ENCODE measurements at places on chromosomes 7 and 10. TPM values are rescaled to one million over a fixed set of nuclear protein-coding genes. Genes with fewer than 3 reads are reported as not detected.

GPER1 gene
- total RNA-seq, result 2.8 TPM

ZNF783 gene
- 27.9 TPM for total RNA-seq

TLL2 gene
- 0.38 TPM for total RNA-seq

RGR gene
- total RNA-seq, result not detected

TMEM60 gene
- 11.3 TPM for total RNA-seq

HIPK2 gene
- total RNA-seq, result 60.2 TPM

NAT16 gene
- 1.0 TPM for total RNA-seq

TMEM270 gene
- total RNA-seq, result not detected

DGKI gene
- total RNA-seq, result 0.40 TPM

FAM13C gene
- 8.6 TPM for total RNA-seq

CDCA7L gene
- 6.8 TPM for total RNA-seq

UTF1 gene
- not detected for total RNA-seq

LANCL2 gene
- total RNA-seq, result 24.5 TPM

METTL27 gene
- total RNA-seq, result 2.1 TPM

LBX1 gene
- not detected for total RNA-seq

LRMDA gene
- total RNA-seq, result 2.4 TPM

STARD3NL gene
- 18.9 TPM for total RNA-seq

SDK1 gene
- 12.7 TPM for total RNA-seq

HOXA7 gene
- total RNA-seq, result 3.3 TPM

WDFY4 gene
- total RNA-seq, result 1.5 TPM

TWIST1 gene
- not detected for total RNA-seq

ADAMTS14 gene
- total RNA-seq, result 10.7 TPM

MYL10 gene
- not detected for total RNA-seq

DENND10 gene
- total RNA-seq, result 42.6 TPM

GPRIN2 gene
- total RNA-seq, result 79.9 TPM

ZNF488 gene
- 4.1 TPM for total RNA-seq

AVPI1 gene
- 15.7 TPM for total RNA-seq

ASZ1 gene
- total RNA-seq, result not detected

NRCAM gene
- total RNA-seq, result 4.1 TPM

FAM241B gene
- total RNA-seq, result not detected

ATG9B gene
- total RNA-seq, result 0.27 TPM

ANKRD22 gene
- 1.5 TPM for total RNA-seq

CNNM1 gene
- 0.70 TPM for total RNA-seq

BHLHA15 gene
- 1.6 TPM for total RNA-seq

UCN3 gene
- 2.0 TPM for total RNA-seq

C10orf67 gene
- not detected for total RNA-seq

NKX1-2 gene
- not detected for total RNA-seq

KAZALD1 gene
- total RNA-seq, result 25.9 TPM

MOGAT3 gene
- total RNA-seq, result 195 TPM

AKR1C8 gene
- total RNA-seq, result not detected

ZMIZ2 gene
- total RNA-seq, result 150 TPM

ATXN7L1 gene
- total RNA-seq, result 43.7 TPM

LIPM gene
- total RNA-seq, result not detected

NPFFR1 gene
- total RNA-seq, result not detected

KCNMA1 gene
- total RNA-seq, result 28.0 TPM

FKBP9 gene
- 145 TPM for total RNA-seq

AS3MT gene
- total RNA-seq, result 3.6 TPM
